Activated CD8-positive, alpha-beta memory T cell treated with anti-CD3 and anti-CD28 coated beads for 1 hour (primary cell): ENCODE measurements at places on chromosomes 2 and 18.

- DNase-seq, result no peak
These were observed 237.2 kb upstream of the COPS8 start for GRCh38 chr2:236848501-236848900.

DNA sequence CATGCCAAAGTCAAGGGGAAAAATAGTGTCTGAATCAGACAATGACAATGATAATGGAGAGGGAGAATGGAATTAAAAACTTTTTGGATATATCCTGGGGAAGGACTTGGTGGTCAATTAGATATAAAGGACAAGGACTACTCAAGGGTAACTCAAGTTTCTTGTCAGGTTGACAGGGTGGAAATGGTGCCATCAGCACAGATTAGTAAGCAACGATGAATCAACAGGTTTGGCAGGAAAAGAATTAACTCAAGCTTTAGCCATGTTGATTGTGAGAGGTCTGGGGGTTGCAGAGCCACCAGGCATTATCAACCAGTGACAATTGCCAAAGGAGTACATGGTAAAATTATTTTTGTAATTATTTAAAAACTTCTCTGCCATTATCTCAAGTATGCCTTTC lies 35.8 kb upstream of the SPATS2L start:
- DNase-seq, result no peak

DNA sequence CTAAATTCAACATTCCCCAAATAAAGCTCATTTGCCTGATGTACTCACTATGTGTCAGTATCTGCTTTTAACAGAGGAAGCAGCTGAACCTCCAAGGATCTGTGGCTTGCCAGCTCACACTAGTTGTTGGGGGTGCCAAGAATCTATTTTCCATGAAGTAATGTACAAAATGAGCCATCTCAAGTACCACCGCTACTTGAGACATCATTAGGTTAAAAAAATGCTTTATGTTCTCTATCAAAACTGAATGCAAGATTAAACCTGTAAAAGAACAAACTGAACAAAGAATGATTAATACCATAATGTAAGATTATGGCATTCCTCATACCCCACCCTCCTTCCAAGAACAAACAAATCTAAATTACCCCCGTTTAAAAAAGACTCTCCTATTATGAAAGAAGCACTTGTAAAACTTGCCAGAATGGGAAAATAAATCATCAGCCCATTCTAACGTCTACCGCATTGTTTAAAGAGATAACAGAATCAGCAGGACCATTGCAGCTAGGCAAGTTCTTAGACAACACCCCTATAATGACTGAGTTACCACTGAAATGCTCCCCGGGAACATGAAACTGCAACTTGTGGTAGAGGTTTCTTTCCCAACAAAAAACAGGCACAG lies 471.6 kb downstream of the DLGAP1 start:
- DNase-seq, result no peak

DNA sequence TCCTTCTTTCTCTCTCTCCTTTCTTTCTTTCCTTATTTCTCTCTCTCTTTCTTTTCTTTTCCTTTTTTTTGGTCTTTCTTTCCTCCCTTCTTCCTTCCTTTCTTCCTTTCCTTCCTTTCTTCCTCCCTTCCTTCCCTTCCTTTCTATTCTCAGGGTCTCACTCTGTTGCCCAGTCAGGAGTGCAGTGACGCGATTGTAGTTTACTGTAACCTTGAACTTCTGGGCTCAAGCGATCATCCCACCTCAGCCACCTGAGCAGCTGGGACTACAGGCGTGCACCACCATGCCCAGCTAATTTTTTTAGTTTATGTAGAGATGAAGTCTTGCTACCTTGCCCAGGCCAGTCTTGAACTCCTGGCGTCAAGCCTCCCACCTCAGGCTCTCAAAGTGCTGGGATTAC lies 83.8 kb upstream of the PPM1B start:
- DNase-seq, result no peak
